ENCODE measurements at places on chromosomes 6 and 20.

DNA sequence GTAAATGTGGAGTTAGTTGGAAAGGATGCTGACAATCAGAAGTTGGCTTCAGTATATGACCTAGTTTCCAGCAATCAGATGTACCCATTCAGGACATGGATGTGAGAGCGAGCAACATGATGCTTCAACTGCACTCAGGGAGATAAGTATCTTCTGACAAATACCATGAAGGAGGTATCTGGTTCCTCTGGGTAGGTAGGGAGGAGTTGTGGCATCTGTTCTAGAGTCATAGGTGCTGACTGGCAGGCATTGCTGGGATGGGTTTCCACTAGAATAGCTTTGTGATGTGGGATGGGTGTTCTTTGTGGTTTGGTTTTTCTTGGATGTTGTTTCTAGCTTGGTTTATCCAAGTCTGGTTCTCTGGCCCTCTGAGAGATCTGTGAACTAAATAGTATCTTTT, 3.9 kb upstream of the REV3L start:
- no peak for DNase-seq

DNA sequence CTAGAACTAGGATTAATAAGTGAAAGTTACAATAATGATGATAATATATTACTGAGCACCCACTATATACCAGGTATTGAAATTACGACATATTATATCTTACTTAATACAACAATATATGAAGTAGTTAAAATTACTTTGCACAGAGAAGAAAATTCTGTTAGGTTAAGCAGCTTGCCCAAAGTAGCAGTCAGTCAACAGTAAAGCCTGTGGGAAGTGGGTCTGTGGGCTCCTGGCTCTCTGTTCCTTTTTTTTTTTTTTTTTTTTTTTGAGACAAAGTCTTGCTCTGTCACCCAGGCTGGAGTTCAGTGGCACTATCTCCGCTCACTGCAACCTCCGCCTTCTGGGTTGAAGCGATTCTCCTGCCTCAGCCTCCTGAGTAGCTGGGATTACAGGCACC, 4.8 kb upstream of the GTF2H4 start:
- DNase-seq, result no peak

DNA sequence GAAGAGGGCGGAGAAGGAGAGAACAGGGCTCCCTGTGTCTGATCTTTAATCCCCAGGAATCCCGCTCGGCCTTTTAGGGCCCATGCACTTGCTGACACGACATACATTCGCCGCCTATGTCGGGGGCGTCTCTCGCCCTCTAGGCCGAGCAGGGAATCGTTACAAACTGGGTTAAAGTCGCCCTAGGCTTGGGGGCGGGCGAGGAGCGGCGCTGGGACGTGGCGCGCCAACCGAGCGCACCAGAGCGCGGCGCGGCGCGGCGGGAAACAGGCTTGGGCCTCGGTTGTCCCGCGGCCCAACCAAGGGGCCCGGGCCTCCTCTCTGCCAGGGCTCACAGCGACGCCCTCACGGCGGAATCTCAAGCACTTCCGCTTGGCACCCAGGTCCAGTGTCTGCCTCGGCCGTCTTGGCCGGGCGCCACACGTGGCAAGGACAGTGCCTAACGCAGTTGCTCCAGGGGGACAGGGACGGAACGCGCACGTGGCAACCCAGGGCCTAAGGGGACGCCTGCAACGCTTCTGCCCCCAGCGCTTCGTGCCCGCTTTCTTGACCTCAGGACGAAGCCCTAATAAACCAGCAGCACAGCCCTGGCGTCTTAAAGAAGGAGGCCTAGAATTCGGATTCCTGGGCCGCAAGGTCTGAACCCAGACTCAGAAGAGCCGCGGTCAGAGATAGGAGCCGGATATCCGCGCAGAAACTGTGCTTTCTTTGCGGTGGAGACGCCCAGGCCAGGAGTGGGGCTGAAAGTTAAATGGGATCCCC, 71.5 kb downstream of the NCR2 start:
- DNase-seq, result no peak

GRCh38 chr6:41428336-41428995, 93.1 kb downstream of the NCR2 start:
- DNase-seq, result no peak

- no peak for DNase-seq
Measured at GRCh38 chr6:154916857-154917256, 78.3 kb upstream of the TIAM2 start.

DNA sequence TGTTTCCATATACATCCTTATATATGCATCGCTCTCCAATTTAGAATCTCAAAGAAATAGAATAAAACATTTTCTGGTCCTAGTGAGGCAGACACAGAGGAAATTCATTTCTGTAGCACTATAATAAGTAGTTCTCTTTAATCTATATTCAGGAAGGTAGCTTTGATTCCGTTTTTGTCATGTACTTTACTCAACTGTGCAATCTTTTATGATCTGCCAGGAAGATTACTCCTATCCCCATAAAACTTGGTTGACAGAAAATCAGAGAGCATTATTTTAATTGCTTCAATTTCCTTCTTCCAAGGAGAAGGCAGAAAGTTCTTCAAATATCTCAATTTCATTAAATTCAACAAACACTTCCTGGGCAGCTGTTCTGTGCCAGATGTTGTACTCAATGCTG, 10.6 kb upstream of the CLIC5 start:
- no peak for DNase-seq

GRCh38 chr6:70706491-70707123, 38.9 kb downstream of the SMAP1 start:
- peak; percentile 20 for DNase-seq

- DNase-seq, result no peak
Measured at GRCh38 chr6:156146891-156147290, 630.3 kb upstream of the ARID1B start.

All from HepG2 (cell line).